ENCODE measurements at places on chromosomes 2 and 18. TPM values are rescaled to one million over a fixed set of nuclear protein-coding genes. Genes with fewer than 3 reads are reported as not detected.

Gene MGAT4A
- polyA plus RNA-seq: 6.6 TPM

Gene TUBA3E
- not detected for polyA plus RNA-seq

Gene SKOR2
- not detected for polyA plus RNA-seq

Gene NT5DC4
- not detected for polyA plus RNA-seq

Gene EFHD1
- 14.9 TPM for polyA plus RNA-seq

Gene GALNT5
- polyA plus RNA-seq: 3.9 TPM

Gene DSG4
- polyA plus RNA-seq: 0.04 TPM

Gene CNRIP1
- polyA plus RNA-seq: 23.5 TPM

Gene PDCD1
- 0.19 TPM for polyA plus RNA-seq

Gene SCN7A
- 67.7 TPM for polyA plus RNA-seq

Gene AFF3
- polyA plus RNA-seq: 4.5 TPM

Gene RAMP1
- polyA plus RNA-seq: 33.0 TPM

Gene DNAJC10
- 66.2 TPM for polyA plus RNA-seq

Gene FSIP2
- polyA plus RNA-seq: 2.2 TPM

Gene NT5C1B
- polyA plus RNA-seq: 0.40 TPM
